Putamen (tissue), 1 donor: ENCODE measurements at places on chromosomes 6 and 20.

GRCh38 chr20:36277546-36277945, 28.6 kb upstream of the DLGAP4 start:
- no peak for DNase-seq

DNA sequence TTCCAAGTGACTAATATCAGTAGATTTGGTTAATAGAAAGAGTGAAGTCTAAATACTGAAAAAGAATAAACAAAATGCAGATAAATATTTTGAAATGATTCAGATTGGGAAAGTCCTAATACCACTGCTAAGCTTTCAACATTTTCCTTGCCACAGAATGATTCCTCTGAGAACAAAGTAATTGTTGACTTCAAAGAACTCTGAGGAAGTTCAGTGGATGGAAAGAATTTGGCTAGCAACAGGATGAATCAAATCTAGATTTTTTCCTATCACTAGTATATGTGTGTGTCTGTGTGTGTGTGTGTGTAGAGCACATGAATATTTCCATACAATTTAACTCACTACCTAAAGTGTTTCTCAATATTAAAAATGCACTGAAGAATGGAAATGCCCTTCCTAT, 107.9 kb upstream of the PREP start:
- DNase-seq: no peak

GRCh38 chr20:16293590-16293989, 279.7 kb downstream of the KIF16B start:
- no peak for DNase-seq

- DNase-seq: peak; percentile 47
Measured at GRCh38 chr20:62735331-62735821, 26.7 kb downstream of the NTSR1 start.

DNA sequence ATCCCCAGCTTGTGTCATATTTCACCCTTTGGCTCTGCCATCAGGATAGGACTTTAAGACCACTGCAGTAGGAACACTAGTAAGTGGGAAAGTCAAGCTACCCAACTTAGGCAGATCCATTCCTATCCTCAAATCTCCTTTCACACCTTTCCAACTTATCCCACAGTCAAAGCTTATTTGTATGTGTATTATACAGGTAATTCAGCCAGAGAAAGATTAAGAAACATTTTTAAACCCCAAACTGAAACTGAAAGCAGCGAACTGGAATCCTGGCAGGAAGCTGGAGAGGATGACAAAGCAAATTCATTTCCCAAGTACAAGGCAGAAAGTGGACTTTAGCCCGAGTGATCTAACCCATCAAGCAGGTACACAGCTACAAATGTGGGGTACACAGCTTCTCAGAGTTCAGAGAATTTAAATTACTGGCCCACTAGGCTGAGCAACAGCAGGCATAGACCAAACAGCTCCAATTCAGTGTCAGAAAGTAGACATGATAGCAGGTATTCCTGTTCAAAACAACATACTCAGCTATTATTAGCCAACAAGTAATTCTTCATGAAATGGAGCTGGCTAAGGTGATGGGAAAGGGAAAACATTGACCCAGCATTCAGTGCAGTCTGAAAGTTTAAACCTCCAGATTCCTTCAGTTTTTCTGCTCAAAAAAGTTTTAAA, 39.1 kb downstream of the ILRUN start:
- DNase-seq: peak; percentile 45
